Nephron progenitor cell (in vitro differentiated cells): ENCODE measurements at places on chromosomes 11 and 22.

- no peak for DNase-seq
Observed at GRCh38 chr11:76327756-76328388, 53.1 kb downstream of the THAP12 start.

GRCh38 chr11:66912911-66913310 is 45.3 kb downstream of the PC start:
- no peak for DNase-seq

DNA sequence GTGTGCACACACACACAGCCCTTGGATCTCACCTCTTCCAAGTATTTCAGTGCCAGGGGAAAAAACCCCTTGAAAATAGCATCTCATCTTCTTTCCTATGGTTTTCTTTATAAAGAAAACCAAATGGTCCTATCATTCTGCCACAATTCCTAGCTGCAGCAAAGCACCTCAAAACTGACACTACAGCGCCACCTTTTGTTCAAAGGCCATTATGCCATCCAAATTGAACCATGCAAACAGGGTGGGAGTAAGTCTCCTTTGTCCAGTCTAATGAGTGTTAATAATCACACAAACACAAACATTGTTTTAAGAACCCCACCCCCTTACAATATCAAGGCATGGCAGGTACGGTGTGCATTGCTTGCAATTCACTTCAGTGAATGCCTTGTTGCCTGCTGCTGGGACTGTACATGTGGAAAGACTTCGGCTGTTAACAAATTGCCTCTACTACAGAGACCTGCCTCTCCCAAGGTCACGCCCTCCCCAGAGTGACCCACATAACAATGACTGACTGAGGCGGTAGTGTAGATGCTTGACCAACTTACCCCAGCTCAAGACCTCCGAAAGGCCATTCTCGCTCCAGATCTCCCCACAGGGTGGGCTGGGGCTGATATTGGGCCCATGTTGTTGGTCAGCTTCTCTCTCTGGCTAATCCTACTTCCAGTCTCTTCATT is 31.7 kb downstream of the FAM181B start:
- DNase-seq, result peak; percentile 62

DNA sequence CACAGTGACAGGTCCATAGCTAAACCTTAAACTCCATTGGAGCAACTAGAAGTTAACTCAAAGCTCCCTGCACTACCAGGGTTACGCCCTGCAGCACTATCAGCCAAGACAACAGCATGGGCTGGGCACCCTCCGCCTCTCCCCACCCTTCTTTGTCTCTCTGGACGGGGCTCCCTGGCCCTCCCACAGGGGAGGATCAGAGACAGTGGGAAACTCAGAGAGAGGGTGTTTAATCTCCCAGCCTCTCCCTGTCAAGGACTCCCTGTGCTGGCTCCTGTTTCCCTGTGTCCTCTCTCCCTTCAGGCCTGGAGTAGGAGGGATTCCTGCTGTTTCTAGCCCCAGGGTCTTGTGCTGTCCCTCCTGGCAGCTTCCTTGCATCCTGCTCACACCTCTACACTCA is 56.9 kb upstream of the CSNK2A3 start:
- no peak for DNase-seq

GRCh38 chr11:65623852-65624616 is 8.5 kb downstream of the PCNX3 start:
- DNase-seq, result no peak

DNA sequence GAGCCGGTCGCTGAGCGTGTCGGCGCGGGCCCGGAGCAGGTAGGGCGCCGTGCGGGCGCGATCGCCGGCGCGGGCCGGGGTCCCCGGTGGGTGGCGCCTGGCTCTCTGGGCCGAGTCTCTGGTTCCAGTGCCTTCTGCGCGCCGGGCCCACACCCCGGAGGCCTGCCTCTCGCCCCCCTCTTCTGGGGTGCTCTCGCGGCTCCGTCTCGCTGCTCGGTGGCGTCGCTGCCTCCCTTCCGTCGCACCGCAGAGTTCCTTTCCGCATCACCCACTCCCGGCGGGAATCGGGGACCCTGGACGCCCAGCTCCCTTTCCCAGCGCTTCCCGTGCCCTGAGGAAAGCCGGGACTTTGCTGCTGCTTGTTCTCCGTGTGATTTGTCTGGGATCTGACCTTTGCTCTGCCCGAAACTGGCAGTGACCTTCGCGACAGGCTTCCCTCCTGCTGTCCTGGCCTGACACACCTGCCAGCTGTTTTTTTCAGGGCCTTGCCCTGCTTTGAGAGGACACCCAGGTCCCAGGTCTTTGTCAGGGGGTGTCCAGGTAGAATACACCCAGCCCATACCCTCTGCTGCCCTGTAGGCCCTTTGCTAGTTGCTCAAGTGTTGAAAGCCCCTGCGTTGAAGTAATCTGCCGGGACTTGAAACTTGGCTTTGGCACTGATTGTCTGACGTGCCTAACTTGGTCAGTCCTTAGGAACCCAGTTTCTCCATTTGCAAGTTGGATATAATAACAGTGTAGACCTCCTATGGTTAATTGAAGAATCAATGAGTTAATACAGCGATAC is 711 bp downstream of the FDX1 start:
- no peak for DNase-seq

GRCh38 chr11:18313965-18314763 is 7.8 kb downstream of the HPS5 start:
- no peak for DNase-seq

GRCh38 chr22:42172773-42173172 is 42.2 kb upstream of the CYP2D6 start:
- DNase-seq, result no peak

DNA sequence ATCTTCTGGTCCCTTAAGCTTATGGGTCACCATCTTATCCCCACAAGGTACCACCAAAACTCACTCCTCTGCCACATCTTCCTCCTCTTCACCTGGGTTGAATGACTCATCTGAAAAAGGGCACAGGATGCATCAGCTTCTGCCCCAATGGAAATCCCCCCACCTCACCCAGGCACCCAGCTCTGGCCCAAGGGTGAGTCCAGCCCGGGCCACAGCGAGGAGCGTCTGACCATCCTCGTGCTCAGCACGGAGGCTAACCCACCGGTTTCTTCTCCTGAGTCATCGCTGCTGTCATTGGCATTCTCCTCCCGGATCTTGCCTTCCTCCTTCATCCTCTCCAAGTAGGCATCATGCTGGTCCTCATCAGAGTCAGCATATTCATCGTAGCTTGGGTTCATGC is 5.3 kb upstream of the TNKS1BP1 start:
- no peak for DNase-seq

GRCh38 chr11:86245369-86246292 is 1.1 kb downstream of the EED start:
- peak; percentile 19 for DNase-seq

DNA sequence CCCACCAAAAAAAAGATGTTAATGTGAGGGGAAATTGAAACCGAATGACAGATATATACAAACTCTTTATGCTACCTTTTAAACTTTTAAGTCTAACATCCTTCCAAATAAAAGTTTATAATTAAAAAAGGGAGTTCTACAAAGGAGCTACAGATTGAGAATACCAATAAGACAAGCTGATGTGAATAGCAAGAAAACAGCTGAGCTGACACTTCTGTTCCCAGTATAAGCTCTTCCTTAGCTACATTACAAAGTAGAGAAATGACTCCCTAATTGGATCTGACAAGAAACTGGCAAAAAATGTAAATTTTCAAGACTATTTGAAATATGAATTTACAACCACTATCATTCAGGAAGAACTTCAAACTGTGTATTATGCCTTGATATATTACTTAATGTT is 294.6 kb upstream of the SYN3 start:
- DNase-seq, result no peak

GRCh38 chr11:66172146-66172545 is 96.3 kb upstream of the RAB1B start:
- DNase-seq, result peak; percentile 30

- no peak for DNase-seq
Observed at GRCh38 chr11:37907436-37908218, 1309.6 kb upstream of the RAG2 start.

GRCh38 chr11:62054081-62054480 is 69.7 kb upstream of the INCENP start:
- no peak for DNase-seq

DNA sequence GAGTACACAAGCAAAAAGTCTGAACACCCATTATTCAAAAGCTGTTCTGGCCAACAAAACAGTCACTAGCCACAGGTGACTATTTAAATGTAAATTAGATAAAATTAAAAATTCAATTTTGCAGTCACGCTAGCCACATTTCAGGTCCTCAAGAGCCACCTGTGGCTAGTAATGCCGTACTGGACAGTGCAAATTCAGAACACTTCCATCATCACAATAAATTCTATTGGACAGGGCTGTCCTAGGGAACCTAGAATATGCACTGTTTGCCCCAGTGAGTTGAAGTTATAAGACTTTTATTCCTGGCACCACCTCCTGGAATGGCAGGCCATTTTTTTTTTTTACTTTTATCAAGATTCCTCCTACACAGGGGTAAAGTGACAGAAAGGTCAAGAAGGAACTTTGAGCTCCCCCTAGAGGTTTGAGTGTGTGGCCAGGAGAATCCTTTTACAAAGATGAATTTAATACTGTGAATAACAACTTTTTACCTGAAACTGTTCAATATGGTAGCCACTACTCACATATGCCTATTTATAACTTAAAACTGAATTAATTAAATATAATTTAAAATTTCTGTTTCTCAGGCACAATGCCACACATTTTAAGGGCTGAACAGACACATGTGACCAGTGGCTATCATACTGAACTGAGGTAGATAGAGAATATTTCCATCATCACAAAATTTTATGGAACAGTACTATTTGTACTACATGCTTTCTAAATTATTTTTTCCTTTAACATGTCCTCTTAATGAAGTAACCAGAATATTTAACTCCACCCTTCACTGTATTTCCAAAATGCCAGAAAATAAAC is 6.5 kb downstream of the MSANTD2 start:
- DNase-seq, result peak; percentile 15

DNA sequence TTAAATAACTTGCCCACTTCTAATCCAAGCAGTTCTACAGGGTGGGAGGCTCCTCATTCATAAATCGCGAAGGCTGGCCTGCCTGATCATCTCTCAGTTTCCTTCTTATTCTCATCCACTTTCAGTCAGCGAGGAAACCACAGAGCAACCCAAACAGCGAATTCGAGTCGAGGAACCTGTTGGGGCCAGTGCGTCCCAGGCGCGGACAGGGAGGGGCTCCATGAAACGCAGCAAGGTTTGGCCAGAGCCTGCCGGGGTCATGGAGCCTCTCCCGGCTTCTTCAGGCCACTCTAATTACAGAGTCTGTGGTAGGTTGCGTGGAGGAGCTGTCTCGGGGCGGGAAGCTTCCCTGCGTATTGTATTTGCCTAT is 741 bp upstream of the NAV2 start:
- DNase-seq, result no peak

DNA sequence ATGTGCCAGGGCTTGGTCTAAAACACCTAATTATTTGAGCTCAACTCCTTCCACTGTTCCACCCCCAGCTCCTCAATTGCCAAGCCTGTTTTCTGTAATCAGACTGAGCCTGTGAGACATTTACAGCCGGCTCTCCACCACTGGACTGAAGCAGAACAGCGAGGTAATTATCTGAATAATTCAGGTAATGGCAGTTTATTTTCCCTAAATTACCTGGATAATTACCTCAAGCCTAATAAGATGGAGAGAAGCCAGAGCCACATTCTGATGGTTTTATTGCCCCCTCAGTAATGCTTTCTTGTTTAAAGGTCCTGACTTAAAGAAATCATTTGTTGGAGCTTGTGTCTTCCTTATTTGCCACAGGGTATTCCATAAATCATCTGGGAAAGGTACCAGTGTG is 64.2 kb downstream of the FZD4 start:
- no peak for DNase-seq

GRCh38 chr11:83971063-83971462 is 684.9 kb upstream of the CCDC90B start:
- no peak for DNase-seq

DNA sequence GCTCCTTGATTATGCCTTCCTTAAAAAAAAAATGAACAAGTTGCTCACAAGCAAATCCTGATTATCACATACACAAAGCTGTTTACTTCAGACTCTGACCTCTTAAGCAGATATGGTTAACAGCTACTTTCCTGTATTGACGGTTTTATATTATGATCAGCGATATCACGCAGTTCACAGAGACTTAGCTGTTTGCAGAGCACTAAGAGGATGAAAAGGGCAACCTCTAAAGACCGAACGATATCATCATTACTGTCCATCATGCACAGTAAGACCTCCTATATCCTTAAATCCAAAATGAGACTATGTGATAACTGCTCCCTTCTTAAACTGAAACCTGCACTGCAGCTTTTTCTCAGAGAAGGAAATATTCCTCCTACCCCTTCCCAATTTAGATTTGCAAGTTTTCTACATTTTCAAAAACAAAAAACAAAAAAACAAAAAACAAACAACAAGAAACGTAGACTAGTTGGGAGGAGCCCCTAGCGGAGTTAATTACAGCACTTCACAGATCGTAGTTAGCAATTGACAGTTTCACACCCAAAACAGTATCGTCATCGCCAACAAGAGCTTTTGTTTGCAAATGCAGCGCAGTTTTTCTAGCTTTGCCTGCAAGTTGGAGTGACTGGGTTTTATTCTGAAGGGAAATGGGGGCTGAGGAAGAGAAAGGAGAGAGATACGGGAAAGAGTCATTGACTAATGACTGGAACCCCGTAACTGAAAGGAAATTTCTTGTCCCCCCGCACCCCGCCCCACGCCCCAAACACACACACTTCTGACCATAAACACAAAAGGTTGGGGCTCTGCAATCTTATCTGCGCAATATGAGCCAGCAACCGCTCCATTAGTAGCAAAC is 1.2 kb downstream of the DDX6 start:
- DNase-seq, result no peak

- no peak for DNase-seq
Observed at GRCh38 chr11:116646191-116646590, 126.6 kb downstream of the BUD13 start.

DNA sequence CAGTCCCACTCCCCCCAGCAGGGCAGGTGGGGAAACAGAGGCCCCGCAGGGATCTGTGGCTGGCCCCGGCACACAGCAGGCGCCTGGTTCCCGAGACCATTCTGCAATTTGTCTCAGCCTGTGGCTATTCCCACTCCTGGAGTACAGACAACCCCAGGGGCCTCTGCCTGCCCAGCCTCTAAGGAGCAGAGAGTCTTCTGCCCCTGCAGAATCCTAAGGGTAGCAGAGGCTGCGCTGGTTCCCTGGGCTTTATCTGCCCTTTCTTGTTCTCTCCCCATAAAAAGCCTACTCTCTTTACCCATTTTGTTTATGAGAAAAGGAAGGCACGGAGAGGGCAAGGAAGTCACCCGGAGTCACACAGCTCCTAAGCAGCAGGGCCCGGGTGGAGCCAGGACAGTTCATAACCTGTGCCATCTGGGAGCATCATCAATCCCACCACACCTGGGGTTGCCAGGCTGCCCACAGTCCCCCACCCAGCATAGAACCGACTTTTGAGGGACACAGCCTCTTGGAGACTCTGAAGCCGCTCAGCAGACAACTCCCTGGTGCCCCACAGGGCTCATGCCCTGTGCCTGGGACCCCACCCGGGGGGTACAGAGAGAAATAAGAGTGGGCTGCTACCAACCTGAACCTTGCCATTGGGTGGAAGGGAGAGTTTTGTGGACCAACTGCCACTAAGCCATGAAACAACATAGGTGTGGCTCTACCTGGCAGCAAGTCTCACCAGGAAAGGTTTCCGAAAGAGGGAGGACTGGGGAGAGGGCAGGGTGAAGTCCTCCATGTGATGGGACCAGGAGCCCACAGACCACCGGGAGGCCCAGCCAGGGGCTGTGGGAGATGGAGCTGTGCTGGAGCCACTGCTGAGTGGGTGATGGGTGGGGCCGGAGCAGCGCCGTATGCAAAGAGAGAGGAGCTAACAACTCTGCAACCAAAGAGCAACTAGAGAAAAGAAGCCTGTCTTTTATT is 17.2 kb upstream of the LINC01488 start:
- DNase-seq, result no peak
